ENCODE measurements at places on chromosomes 1 and 21.

- no peak for DNase-seq
Observed at GRCh38 chr1:18324246-18324645, 156.5 kb upstream of the KLHDC7A start.

- no peak for DNase-seq
Observed at GRCh38 chr1:239538239-239538988, 152.0 kb downstream of the CHRM3 start.

DNA sequence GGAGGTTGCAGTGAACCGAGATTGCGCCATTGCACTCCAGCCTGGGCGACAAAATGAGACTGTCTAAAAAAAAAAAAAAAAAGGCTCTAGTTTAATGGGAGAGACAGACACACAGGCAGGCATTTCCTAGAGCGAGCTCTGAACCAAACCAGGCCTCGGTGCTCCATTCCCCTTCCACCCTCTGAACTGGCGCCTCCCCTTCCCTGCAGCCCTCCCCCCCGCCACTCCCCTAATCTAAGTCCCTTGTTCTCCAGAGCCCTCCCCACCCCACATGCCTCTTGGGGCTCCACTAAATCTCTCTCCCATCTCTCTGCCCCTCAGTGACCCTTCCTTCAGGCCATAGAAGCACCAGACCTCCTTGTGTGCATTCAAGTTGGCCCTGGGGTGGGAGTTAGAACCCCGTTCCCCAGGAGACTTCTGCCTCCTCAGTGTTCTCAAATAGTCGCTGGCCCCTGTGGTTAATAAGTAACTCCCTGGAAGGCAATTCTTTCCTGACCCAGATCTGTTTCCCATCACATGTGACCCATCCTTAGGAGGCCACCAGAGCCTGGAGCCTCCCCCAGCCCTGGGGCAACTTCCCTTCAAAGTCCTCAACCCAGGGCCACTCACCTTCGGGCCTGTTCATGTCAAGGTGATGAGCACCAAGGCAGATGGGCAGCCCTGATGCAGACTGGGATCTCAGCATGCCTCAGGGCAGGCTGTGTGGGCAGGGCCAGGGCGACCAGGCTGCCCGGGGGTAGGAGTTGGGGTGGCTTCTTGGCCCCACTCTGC is 42.6 kb upstream of the EPB41 start:
- no peak for DNase-seq

DNA sequence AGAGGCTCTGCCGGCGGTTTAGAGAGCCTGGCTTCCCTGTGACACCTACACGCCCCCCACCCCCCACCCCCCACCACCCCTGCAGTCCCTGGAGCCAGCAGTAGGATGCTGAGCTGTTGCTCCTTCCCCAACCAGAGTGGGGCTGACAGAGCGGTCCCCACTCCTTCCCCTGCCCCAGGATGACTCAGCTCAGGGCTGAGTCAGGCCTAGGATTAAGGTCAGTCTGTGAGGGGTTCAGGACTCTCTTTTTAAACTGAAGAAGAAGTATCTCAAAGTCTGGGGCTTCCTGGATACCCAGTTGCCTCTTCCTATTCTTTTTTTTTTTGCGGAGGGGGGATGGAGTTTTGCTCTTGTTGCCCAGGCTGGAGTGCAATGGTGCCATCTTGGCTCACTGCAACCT is 19.1 kb downstream of the DMBX1 start:
- no peak for DNase-seq

- no peak for DNase-seq
Observed at GRCh38 chr1:50289495-50289894, 133.7 kb downstream of the DMRTA2 start.

DNA sequence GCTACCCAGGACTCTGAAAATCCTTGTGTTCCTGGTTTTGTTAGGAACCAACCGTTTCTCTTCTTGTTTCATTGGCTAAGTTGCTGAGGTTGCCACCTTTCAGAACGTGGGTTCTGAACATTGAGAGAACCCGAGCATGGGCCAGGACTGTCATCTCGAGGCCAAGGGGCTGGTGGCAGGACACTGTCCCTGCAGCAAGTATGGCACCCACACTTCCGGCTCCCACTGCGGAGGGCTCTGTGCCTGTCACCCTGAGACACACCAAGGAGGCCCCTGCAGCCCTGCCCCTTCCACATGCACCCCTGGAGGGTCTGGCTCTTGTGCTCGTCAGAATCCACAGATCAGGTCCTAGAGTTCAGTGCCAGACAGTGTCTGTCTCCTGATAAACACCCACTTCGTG is 39.1 kb upstream of the LRRC3 start:
- no peak for DNase-seq

GRCh38 chr1:193448682-193449461 is 262.5 kb upstream of the B3GALT2 start:
- DNase-seq = no peak

DNA sequence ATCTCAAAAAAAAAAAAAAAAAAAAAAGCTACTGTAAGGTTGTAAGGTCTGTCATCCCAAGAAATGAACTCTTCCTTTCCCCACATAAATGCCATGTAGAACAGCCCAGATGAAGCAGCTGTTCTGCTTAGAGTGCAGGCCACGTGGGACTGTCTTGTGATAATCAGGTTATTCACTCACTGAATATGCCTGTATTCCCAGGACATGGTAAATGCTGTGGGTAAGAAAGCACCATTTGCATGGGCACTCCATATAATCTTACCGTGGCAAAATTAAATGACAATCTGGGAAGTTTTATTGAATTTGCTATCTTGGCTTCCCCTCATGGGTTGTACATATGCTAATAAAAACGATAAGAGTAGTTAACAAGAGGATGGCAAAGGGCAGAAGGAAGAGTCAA is 13.8 kb downstream of the RGS5 start:
- no peak for DNase-seq

GRCh38 chr1:85616364-85616705 is 35.8 kb downstream of the CCN1 start:
- no peak for DNase-seq

- DNase-seq = no peak
Observed at GRCh38 chr1:153995640-153996039, 5.1 kb downstream of the RPS27 start.

DNA sequence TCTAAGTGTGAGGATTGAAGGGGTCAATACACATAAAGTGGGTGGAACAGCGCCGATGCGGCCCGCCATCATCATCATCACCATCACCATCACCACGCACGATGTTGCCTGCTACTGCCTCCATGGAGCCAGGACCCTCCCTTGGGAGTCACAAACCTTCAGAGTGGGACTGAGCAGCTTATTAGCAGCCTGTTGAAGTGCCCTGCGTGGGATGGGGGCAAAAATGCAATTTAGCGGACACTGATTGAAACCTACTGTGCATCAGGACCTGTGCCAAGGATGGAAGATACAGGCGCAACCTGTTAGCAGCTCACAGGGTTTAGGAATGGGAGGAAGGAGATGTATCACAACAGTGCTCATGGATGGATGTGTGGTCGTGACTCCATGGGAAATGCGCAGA is 26.7 kb downstream of the STPG1 start:
- no peak for DNase-seq
